ENCODE measurements at places on chromosomes 16 and 17.

GRCh38 chr17:28878158-28878910 lies 19.2 kb downstream of the FLOT2 start:
- no peak for DNase-seq

DNA sequence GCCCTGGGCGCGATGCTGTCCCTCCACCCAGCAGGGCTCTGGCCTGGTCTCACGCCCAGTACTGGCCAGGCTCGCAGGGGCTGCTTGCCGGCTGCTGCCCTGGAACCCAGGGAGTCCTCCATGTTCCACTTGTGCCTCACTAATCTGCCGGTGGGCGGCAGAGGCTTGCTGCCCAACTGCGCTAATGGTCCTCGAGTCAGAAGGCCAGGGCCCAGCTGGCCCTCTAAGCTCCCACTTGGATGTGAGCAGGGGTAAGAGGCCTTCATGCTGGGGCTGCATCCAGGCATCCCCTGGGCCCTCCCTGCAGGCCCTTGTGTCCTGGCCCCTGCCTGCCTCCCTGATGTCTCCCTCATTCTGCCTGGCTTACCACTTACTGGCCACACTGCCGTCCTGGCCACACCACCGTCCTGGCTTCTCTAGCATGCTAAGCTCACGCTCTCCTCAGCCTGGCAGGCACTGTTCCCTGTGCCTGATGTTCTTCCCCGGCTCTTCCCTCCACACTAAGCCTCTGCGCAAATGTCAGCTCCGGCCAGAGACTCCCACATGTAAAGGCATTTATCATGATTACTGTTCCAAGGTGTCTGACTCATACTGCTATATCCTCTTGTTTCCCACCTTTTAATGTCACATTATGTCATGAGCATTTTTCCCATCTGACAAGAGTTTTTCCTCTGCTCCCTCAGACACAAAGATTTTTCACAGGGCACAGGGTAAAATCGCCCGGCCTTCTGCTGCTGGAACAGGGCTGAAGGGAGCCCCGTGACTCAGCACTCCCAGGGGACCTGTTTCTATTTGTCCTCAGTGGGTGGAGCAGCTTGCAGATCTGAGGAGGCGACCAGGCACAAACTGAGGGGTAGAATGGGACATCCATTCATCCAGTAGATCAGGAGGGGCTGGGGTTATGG lies 15.9 kb downstream of the B9D1 start:
- no peak for DNase-seq

- peak; percentile 29 for DNase-seq
Observed at GRCh38 chr16:8959921-8960787, 3.6 kb downstream of the USP7 start.

GRCh38 chr17:57178839-57179238 lies 77.5 kb upstream of the MSI2 start:
- no peak for DNase-seq

GRCh38 chr17:15323131-15323530 lies 18.3 kb downstream of the TEKT3 start:
- no peak for DNase-seq

GRCh38 chr16:27685807-27686206 lies 135.9 kb downstream of the KATNIP start:
- DNase-seq, result no peak

GRCh38 chr16:56985288-56985961 lies 3.9 kb upstream of the NLRC5 start:
- DNase-seq, result no peak

DNA sequence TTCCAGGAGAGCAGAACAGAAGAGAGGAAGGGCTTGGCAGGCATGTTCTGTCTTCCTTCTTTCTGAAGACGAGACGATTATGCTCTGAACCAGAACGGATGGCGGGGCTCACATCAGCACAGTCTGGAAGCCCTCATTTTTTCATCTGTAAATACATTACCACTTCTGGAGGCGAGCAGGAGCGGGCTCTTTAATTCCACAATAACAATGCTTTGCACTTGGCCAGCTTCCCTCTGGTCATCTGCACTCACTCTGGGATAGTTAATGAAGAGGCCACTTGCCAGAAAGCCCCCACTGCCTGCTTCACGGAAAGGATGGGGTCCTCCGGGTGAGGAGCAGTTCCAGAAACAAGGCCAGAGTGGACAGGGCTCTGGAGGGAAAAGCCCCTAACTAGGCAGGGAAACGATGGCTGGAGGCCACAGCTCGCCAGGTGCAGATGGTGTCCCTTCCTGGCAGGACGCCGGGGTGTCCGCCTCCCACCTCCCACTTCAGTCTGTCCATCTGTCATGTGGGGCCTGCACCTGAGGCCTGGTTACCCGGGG lies 13.1 kb upstream of the BCAR1 start:
- DNase-seq, result no peak

DNA sequence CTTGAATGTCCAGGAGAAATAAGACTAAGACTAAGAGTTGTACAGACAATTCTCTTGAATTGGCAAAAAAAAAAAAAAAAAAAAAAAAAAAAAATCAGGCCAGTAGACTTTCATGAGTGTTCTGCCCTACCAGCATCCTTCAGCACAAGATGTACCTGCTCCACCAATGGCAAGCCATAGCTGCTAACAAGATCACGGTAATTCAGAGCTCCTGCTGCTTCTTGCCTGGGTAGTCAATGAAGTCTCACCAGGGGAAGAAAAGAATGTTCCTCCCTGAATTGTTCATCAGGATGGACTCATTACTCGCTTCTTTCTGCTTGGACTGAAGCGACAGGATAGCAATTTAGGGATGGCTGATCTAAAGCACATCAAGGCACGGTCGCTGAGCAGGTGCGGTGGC lies 31.1 kb upstream of the APOH start:
- DNase-seq, result no peak
